ENCODE measurements at places on chromosomes 7 and 10.

DNA sequence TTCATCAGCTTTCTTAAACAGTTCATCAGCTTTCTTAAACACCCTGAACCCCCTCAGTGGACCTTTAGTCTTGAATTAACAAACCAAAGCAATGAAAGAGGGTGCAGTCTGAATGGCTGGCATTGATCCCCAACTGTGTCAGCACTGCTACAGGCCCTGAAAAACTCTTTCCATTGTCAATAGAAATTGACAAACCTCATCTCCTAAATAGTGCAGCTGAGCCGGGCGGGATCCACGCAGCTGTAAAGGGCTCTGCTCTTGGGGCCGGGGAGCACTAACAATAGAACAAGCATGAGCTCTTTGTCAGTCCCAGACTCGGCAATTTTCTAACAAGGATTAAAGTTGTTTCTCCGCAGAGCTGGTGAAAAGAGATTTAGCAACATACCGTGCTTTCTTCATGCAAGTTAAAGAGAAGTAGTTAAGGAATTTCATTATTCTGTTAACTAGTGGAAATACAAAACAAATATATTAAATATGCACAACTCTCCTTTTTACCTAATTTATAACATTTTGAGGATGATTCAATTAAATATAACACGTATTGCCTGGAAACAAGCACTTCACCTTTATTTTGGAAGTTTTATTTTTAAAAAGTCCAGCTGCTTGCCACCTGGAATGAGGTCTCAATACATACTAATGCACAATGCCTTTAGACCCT, 24.7 kb upstream of the FEZF1 start:
- DNase-seq: no peak

GRCh38 chr10:72278668-72279393, 5.1 kb downstream of the DDIT4 start:
- DNase-seq: no peak

GRCh38 chr7:47294556-47295222, 287.2 kb downstream of the TNS3 start:
- no peak for DNase-seq

DNA sequence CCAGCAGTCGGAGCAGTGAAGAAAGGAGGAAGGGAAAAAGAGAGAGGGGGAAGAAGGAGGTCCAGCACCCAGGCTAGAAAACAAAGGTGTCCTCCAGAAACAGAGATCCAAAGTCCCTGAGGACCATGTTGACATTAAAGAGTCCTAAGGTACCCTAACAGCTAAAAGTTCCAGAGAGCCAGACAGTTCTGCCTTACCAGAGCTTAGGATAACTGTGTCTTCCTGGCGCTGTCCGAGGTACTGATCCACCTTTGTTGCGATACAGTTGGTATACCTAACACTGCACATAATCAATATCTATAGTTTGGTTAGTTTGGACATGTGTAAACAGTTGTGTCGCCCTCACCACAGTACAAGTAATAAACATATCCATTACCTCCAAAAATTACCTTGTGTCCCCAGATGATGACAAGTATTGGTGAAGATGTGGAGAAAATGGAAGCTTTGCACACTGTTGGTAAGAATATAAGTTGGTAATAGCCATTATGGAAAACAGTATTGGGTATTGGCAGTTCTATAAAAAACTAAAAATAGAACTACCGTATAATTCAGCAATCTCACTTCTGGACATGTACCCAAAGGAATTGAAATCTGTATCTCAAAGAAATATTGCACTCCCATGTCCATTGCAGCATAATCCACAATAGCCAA, 59.8 kb downstream of the GRID1 start:
- no peak for DNase-seq
